ENCODE measurements at places on chromosomes 5 and 9.

- DNase-seq = no peak
Measured at GRCh38 chr5:76166886-76167576, 83.8 kb downstream of the SV2C start.

GRCh38 chr5:103216137-103216536 lies 42.4 kb upstream of the MACIR start:
- no peak for DNase-seq

DNA sequence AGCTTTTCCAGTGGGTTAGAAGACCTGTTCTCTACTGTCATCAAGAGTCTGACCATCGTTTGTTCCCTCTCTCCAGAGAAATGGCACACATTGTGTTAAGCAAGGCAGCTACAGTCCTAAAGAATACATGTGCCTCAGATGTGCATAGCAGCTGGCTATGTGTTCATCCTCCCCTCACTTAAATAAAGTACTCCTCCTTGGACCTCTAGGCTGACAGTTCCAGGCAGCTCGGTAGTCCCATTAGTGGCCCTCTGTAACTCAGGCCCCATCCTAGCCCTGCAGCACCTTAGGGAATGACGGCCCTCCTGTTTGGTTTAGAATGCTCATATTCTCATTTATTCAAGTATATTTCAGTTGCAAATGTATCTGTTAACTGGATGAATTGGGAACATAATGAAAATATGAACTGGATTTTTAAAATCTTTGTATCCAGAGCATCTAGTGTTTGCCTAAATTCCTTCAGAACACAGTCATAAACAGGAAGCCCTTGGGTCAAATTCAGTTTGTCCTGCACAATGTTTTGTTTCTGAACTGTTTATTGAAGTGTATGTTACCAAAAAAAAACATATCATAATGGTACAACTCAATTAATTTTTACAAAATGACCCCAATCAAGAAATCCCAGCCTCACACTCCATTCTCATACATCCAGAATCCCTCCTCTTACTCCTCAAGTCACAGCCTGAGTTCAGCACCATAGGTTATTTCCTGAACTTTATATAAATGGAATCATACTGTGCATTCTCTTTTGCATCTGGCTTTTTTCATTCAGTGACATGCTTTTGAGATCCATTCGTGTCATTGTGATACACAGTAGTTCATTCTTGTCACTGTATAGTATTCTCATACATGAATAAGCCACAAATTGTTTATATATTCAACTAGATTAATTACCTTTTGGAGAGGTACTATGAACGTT lies 1.6 kb upstream of the ASPN start:
- no peak for DNase-seq

DNA sequence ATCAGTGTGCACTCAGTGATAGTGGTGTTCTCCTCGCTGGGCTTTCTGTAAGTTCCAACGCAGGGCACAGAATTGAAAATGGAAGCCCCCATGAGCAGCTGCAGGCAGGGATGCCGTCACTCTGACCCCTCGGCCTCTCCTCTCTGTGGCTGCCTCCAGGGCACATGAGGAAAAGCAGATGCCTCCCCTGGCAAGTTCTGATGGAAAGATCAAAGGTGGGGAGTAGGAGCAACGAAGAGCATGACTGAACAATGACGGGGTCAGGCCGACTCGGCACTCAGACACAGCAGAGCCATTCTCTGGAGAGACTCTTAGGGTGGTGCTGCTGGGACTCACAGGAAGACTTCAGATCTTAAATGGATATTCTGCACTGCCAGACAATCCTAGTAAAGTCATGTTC lies 65.6 kb upstream of the CKMT2 start:
- DNase-seq = no peak

GRCh38 chr5:179852993-179853547 lies 5.5 kb downstream of the MRNIP start:
- DNase-seq = peak; percentile 57

GRCh38 chr9:88529496-88529895 lies 5.5 kb upstream of the NXNL2 start:
- no peak for DNase-seq

DNA sequence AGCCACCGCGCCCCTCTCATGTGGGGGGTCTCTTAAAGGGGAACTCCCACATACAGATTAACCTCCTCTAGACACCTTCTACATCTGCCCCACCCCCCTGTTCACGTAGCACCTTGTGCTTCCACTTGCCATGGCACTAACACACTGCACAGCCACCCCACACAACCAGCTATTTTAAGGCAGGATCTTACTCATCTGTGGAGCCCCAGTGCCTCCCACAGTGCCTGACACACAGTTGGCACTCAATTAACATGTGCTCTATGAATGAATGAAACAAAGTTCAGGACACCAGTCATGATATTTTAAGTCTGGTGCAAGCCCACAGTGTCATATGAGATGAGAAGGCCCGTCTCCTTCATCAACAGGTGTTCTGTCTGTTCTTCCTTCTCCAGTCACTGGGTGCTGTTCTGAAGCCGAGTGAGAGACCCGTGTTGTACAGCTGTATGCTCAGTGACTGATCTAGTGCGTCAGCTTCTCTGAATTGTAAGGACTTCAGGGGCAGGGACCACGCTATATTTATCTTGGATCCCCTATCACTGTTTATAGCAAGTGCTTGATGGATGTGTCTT lies 149.1 kb downstream of the TLE1 start:
- DNase-seq = no peak

GRCh38 chr9:35522187-35522586 lies 32.3 kb downstream of the RUSC2 start:
- no peak for DNase-seq

DNA sequence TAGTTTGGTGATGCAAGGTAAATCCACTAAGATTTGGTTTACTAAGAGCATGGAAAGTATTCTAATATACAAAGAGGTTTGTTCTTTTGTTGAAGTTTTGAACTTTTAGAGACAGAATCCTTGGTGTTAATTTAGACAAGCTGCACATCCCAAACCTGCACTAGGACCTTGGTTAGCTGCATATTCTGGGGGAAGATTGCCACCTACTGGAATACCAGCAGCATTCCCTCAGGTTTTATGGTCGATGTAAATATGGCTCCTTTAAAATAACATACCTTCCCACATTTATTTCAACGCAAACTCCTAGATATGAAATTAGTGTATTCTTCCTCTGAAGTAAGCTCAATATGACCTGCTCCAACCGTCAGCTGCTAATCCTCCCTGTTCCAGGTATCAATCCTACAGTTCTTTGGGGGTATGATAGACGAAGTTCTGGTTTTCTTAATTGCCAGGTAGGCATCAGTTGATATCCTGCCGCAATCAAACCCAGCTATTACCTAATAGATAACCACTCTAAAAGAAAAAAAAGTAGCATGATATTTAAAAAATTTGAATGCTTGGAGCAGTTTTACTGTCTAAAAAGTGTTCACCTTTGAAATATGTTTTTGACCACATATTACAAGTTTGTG lies 624.1 kb downstream of the ISL1 start:
- no peak for DNase-seq

Measured in GM10248 (cell line).